ENCODE measurements at places on chromosomes 16 and 17.

- peak; percentile 7 for DNase-seq
Measured at GRCh38 chr16:20774703-20775362, 11.0 kb downstream of the ACSM3 start.

DNA sequence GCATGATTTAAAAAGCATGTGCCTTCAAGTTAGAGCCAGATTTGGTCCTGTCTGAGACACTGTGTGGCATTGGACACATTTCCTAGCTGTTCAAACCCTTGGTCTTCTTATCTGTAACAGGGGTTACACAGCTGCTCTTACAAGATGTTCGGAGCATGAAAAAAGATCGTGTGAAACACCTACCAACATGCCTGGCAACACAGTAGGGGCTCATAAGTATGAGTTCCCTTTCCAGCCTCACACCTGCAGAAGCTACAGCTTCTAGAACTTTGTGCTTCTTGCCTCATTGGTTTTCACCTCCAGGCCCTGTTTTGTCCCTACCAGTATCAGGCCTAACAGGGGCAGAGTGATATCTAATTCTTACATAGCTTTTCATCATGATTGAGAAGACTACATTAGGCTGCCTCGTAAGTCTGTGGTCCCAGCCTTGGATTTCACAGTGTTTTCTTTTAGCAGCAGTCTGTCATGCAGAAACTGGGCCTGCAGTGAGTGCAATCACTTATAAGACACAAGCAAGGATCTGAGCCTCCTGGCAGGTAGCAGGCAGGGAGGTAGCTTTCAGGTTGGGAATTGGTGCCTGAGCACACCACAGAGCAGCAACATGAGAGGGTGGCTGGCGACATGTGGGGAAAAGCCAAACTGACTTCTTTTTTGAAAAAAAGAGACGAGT is 78.8 kb downstream of the CCDC182 start:
- no peak for DNase-seq

DNA sequence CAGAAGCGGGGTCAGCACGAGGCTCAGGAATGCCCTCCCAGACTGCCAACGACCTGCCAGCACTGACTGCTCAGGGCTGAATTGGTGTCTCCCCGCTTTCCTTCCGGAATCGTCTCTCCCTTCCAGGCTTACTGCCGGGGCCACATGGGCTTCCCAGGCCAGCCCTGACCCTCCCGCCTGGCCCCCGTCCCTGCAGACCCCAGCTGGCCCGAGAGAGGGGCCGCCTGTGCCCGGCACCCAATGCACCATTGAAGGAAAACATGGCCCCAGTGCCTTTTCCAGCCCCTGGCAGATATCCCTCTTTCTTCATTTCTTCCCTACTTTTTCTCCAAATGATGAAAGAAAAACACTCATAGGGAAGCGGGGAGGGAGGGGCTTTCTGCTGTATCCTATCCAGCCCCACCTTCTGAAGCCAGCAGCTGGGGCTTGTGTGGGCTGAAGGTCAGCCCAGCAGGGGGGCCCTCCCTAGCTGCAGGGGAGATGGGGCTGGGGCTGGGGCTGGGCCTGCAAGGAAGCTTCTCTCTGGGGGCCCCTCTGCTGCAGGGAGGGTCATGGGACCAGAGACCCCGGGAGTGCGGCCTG is 25.9 kb downstream of the ZNF469 start:
- no peak for DNase-seq

GRCh38 chr16:1871974-1872635 is at the start of gene MEIOB:
Gene MEIOB (minus strand): TSS chr16:1872164. CDS start chr16:1868175, 3,989 bp downstream.
- peak; percentile 5 for DNase-seq

DNA sequence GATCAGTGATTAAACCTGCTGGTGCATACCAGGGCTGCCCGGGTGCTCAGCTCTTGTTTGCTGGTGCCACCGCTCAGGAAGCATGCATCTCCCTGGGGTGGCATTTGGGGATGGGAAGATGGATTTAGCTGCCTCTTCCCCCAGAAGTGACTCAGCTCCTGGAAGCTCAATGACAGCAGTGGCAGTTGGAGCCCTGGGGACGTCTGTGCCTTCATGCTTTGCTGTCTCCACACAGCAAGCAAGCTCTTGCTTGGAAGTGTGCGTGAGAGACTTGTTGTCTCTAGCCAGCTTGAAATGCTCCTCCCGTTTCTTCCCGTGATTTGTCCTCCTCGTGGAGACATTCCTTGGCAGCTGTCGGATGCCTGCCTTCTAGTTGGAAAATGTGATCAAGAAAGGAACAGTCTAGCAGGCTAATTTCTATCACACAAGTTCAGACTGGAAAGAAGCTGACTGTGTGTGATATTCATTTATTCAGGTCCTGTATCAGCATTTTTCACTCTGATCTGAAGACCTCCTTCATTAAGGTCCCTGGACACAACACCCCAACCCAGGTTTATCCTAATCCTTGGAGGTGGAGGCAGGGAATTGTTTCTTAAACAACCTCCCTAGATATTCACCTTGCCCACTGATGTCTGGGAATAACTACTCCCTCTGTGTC is 73.0 kb downstream of the BMERB1 start:
- DNase-seq, result no peak

- DNase-seq, result no peak
Measured at GRCh38 chr16:58716468-58716867, 17.6 kb downstream of the GOT2 start.

GRCh38 chr17:83086907-83087787 is 7.7 kb downstream of the METRNL start:
- DNase-seq, result no peak

GRCh38 chr16:49458656-49459445 is 85.2 kb downstream of the C16orf78 start:
- no peak for DNase-seq

- no peak for DNase-seq
Measured at GRCh38 chr16:78972986-78973385, 627.6 kb downstream of the MAF start.

GRCh38 chr16:9258423-9259051 is 167.1 kb downstream of the HAPSTR1 start:
- DNase-seq, result no peak

Measured in activated T-helper 1 cell treated with Interleukin-2 at 50 U/mL for 16 hours (primary cell).